ENCODE measurements at places on chromosomes 6 and 20. TPM values are rescaled to one million over a fixed set of nuclear protein-coding genes. Genes with fewer than 3 reads are reported as not detected.

DNA sequence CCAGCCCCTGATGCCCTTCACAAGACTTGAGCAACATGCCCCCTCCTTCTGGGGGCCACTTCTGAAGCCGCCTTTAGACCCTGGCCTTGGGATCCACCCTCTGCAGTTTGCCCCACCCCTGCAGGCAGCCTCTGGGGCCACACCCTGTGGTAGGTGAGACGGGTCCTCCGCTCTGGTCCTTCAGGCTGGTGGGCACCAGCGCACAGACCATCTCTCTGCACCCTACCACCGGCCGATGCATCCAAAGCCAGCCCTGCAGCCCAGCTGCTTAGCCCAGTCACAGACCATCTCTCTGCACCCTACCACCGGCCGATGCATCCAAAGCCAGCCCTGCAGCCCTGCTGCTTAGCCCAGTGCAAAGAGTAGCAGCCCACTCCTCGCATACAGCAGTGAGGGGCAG lies 159.3 kb upstream of the ECI2 start:
- DNase-seq = no peak

DNA sequence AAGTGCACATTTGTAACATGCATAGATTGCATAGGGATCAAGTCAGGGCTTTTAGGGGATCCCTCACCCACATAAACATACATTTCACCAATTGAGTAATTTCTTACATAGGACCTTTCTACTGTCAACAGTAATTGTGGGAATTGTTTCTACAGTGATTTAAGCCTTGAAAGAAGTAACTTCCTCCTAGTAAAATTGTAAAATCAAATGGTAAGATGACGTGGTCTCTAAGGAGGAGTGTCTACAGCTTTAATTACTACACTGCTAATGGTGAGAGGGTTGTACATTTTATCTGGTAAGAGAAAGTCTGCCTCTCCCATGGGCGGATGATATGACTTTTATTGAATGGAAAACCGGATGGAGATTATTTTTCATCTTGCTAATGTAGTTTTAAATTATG lies 98.0 kb downstream of the RPP40 start:
- no peak for DNase-seq

DNA sequence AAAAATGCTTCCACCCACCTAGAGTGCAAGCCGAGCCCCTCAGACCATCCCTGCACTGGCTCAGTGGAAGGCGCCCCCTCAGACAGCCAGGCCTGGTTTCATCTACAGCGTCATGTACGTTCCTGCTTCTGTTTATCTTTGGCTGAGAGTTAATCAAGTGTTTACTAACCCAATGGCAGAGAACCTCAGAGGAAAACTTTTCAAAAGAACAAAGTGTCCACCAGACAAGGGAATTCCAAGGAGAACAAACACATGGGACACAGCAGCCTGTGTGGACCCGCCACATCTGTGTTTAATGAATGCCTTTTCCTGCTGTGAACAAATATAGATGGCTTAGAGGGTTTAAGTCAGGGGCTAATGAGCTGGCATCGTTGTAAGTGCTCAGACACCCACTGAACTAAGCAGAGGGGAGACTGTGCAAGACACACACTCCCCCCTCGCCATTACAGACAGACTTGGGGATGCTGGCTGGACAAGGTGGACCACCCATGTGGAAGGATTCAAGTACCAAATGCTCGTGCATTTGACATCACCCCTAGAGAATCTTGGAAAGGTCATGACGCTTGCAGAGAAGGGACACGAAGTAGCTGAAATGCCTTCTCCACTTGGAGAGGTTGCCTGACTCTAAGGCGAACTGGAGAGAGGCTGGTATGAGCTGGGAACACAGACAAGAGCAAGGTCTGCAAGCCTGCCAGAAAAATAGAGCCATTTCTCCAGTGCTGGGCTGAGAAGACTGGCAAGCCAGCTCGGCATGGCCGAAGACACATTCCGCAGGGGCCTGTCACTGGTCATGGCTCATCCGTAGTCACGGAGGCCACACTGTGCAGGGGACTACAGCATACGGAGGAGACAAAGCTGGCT lies 53.5 kb upstream of the NXT1 start:
- no peak for DNase-seq

- DNase-seq = no peak
Measured at GRCh38 chr6:37190159-37190535, 20.2 kb downstream of the PIM1 start.

DNA sequence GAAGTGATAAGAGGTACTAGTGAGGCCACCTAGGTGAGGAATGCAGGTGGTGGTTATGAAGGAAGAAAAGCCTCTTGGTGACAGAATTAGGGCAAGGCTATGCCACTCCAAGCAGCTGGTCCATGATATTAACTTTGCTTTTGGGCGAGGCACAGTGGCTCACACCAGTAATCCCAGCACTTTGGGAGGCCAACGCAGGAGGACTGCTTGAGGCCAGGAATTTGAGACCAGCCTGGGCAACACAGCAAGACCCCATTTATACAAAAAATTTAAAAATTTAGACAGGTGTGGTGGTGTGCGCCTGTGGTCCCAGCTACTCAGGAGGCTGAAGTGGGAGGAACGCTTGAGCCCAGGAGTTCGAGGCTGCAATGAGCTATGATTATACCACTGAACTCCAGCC lies 56.1 kb downstream of the SERAC1 start:
- DNase-seq = no peak

- no peak for DNase-seq
Measured at GRCh38 chr6:142378138-142378875, 76.5 kb downstream of the ADGRG6 start.

DNA sequence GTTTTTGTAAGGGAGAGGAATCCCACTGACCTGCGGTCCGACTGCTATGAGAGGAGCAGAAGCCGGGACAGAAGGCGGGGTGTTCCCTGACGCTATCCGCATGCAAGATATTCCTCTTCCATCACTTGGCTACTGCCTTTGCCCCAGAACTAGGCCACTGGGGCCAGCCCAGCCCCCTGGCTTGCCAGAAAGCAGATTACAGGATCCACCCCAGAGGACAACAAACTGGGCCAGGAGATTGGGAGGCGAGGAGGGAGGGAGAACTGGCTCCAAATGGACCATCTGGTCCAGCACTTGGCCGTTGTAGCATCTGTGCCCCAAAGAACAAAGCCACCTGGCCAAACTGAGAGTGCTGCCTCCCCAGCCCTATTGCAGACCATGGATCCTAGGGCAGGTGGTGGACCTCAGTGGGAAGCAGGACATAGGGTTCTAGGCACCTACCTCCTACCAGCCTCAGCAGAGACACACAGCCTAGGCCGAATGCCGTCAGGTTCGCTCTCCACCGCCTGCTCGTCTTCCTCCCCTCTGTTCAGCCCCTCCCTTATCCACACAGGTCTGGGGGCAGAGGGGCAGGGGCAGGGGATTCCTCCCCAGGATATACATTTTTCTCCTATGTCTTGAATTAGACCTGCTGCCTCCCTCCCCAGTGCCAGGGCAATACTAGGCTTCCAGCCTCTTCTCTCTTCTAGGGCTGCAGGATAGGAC lies 4.0 kb downstream of the MDGA1 start:
- DNase-seq = no peak

- DNase-seq = no peak
Measured at GRCh38 chr6:37173493-37174195, 3.7 kb downstream of the PIM1 start.

GRCh38 chr6:5464099-5464885 lies 203.0 kb downstream of the FARS2 start:
- DNase-seq = no peak

- DNase-seq = no peak
Measured at GRCh38 chr6:4773181-4773580, 3.0 kb upstream of the CDYL start.

DNA sequence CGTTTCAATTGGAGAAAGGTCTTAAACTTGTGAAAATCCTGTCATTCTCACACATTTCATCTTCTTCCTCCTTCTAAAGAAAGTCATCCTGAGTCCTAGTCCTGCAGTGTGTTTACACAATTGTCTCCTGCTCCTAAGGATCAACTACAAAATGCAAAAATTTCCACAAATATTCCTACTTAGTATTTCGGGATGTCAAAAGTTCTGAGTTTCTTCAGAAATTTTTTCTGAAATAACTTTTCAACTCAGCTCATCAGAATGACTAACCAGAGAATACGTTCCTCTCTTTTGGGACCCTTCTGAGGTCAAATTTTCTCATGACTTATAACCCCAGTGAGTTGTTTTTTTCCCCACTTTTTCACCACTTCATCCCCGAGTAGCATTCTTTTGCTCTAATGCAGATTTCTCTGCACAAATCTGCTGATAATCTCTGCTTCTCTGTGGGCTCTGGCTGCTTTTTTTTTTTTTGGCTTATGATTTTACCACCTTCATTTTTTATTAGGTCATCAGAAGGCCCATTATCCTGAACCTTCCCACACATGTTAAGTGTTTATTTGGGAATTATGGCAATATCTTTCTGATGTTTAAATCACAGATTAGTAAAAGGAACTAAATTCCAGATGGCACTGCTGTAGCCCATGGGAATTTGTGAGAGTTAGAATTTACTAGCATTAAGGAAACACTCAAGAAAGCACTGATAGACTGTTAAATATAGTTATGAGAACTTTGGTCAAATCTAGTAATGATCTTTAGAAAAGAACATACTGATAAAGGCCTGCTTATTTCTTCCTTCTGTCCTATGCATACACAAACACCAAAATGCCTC lies 41.4 kb downstream of the MAP3K5 start:
- no peak for DNase-seq

GRCh38 chr20:45112754-45113153 lies 2.2 kb downstream of the WFDC5 start:
- DNase-seq = no peak

- no peak for DNase-seq
Measured at GRCh38 chr6:122838060-122838780, 49.2 kb downstream of the SMPDL3A start.

- DNase-seq = no peak
Measured at GRCh38 chr20:58053391-58054055, 174.9 kb downstream of the ANKRD60 start.

DNA sequence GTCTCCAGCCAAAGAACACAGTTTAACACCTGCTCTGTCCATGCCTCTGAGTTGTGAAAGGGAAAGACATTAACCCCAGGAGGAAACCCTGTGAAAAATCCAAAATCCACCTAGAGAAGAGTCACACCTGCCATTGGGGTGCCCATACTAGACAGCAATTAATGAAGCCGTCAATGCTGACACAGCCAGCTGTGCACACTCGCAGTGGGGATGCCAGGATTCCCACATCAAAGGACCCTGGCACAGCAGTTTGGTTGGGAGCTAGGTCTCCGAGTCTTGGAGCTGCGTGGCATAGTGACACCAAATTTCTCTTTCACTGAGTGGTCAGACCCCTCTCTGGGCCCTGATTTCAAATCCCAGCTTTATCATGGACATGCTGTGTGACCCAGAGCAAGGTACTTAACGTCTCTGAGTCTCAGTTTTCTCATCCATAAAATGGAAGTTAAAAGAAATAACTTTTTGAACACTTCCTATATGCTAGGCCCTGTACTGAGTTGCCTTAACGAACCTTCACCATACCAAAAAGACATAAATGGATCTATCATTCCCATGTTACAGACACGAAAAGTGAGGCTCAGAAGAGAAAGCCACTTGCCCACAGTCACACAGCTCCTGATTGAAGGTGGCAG lies 30.8 kb downstream of the BPIFB1 start:
- no peak for DNase-seq

DNA sequence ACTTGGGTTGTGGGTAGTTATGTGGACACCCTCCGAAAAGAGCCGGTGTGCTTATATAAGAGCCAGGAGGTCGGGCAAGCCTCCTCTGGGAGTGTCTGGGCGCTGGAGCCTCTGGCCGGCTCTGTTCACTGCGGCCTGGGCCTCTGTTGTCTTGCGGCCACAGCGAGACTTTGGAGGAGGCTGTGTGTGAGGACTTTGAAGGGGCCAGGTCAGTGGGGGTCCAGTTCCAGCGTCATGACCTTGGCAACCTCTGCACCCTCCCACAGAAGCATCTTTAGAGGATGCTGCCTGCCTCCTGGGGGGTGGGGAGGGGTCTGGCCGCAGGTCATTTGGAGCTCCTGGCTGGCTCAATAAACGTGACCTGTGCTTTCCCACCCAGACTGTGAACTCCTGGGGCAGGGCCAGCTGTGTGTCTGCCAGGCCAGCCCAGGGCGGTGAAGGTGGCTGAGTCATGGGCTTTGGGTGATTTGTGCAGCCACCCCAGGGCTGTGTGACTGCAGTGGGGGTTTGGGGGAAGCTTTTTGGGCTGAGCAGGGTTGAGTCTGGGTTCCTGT lies 1.2 kb downstream of the TCEA2 start:
- no peak for DNase-seq

DNA sequence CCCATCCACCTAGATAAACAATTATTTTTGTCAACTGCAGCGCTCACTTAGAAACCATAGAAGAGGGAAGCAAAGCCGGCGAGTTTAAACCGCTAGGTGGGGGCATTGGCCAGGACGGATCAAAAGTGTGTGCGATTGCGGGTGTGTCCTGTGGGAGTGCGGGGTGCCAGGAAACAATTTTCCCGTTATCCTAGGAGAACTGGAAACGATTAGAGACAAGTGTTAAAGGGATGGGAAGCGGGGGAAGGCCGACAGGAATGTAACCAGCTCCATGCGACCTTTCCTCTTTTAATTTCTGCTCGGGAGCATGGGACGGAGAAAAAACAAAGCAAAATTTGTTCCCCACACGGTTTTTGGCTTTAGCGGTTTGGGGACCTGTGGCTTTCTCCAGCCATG lies 2.8 kb upstream of the HTR1B start:
- peak; percentile 30 for DNase-seq

- DNase-seq = no peak
Measured at GRCh38 chr6:129215916-129216520, 333.1 kb downstream of the LAMA2 start.

DNA sequence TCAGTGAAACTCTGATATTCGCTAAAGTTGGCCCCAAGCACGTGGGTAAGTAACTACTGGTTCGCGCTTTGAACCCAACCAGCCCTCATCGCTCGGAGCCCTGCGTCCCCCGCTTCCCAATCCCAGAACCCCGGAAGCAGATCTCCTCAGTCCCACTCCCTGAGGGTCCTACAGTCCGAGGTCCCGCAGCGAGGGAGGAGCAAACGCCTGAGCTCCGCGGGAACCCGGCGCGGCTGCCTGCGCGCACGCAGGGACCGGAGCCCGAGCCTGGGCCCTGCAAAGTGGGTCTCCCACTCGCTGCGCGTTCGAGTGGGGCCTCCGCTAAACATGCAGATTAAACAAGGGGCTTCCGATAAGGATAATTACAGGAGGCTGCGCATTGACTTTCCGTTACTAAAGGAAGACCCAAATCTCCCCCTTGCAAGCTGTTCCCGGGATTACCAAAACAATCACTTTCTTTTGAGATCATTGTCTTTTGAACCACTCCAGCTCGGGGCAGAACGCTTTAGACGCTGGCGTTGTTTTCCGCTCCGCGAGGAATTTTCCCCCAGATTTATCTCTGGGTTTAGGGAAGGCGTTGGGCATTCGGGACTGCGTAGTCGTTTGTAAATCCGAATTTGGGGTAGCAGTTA lies 1.3 kb upstream of the VSX1 start:
- DNase-seq = no peak

Gene LHFPL5
- not detected for total RNA-seq

Gene BHLHE23
- not detected for total RNA-seq

Gene RPRD1B
- total RNA-seq = 20.1 TPM

Gene COL21A1
- 4.8 TPM for total RNA-seq

Gene LCA5
- total RNA-seq = 0.37 TPM

Gene ZDHHC14
- total RNA-seq = 11.7 TPM

Gene DPPA5
- not detected for total RNA-seq

Gene STX11
- total RNA-seq = 1.8 TPM

Gene TP53TG5
- 0.14 TPM for total RNA-seq

Data from transverse colon (tissue), 4 donors.